Left kidney (tissue), 8 donors: ENCODE measurements at places on chromosomes 1 and 21.

- no peak for DNase-seq
These were observed 525.1 kb downstream of the LMO4 start for GRCh38 chr1:87853576-87854351.

DNA sequence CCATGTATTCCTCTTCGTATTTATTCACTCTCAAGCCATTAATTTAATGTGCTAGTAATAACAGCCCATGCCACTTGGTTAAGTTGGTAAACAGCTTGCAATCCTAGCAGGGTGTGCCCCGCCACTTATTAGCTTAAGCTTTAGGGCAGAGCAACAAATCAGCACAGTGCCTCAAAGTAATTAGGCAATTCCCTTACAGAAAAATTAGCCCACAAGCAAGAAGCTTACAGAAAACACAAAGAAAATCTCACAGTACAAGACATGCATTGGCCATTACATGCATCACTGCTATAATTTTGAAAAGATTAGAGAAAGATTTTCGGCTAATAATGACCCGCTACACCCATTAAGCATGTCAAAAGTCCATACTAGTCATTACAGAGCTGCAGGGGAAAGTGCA is 47.6 kb downstream of the TGFB2 start:
- no peak for DNase-seq

- DNase-seq, result no peak
These were observed 247.4 kb downstream of the CRB1 start for GRCh38 chr1:197515421-197515820.

DNA sequence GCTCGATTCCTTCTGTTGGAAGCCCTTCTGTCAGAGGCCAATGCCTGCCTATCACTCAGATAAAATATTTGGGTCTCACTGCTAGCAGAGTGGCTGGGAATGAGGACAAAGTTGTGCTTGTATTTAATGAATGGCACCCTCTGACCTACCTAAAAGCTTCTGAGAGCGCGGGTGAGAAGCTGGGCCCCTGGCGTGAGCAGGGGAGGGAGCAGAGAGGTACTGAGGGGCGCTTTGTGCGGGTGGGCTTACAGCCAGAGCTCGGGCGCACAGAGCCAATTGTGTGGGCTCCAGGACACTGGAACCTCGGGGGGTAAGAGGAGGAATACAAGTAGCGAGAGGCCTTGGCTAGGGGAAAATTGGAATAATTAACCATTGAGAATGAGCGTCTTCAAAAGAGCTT is 32.3 kb downstream of the PCAT6 start:
- DNase-seq, result no peak

GRCh38 chr1:39501666-39502065 is 10.2 kb downstream of the BMP8A start:
- no peak for DNase-seq

GRCh38 chr1:163730411-163730821 is 408.7 kb downstream of the NUF2 start:
- peak; percentile 46 for DNase-seq

GRCh38 chr1:117607471-117607870 is 1.6 kb downstream of the TENT5C start:
- DNase-seq, result no peak

- no peak for DNase-seq
These were observed 1.1 kb downstream of the SGIP1 start for GRCh38 chr1:66535061-66535460.

DNA sequence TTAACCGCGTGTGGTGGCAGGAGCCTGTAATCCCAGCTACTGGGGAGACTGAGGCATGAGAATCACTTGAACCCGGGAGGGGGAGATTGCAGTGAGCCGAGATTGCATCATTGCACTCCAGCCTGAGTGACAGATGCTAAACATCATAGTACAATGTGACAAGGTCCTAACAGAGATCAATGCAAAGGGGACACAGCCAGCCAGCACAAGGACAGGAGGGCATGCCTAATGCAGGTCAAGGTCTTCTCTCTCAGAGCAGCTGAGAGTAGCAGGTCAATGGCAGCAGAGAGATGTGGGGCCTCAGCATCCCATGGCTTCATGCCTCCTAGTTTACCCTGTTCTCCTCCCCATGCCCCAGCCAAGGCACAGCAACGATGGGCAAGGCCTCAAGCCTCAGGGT is 3.0 kb upstream of the SMIM11 start:
- no peak for DNase-seq

DNA sequence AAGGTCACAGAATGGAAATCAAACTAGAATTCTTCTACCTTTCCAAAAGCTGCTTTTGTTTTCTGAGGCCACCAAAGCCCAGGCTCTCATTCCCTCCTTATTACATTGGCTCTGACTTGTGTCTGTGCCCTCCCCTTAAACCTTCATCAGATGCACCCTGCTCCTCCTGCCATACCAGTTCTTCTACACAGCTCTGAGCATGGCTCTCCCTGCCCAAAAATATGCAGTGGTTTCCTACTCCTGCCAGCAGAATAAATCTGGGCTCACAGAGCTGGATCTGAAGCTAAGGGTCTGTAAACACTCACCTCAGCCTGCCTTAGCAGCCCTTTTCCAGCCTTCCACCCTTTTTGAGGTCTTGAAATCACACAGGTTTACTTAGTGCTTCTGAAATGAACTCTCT is 55.0 kb downstream of the TTC3 start:
- no peak for DNase-seq

DNA sequence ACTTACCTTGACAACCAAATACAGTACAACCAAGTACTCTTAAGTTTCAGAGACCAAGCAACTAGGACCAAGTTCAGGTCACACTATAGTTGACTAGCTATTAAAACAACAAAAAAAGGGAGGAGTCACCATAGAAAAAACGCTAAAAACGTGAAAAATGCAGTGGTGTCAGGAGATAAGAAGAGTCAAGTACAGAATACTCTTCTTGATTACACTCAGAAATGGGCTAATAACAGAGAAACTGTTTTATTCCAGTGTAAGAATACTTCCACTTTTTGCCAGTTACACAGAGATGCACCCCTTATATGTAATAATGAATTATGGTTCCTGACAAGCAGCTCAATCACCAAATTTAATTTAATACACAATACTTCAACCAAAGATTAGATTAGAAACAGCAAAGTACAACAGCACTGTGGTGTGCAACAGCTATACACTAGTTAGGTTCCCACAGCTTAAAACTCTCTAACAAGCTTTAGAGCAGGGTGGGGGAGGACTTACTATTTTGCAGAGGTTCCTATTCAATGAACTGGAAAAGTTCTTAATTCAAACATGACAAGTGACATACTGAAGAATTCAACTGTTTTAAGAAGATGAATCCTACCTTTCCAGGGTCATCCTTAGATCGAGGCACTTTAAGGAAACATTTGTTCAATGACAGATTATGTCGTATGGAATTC is 70.4 kb downstream of the FOXJ3 start:
- DNase-seq, result no peak

DNA sequence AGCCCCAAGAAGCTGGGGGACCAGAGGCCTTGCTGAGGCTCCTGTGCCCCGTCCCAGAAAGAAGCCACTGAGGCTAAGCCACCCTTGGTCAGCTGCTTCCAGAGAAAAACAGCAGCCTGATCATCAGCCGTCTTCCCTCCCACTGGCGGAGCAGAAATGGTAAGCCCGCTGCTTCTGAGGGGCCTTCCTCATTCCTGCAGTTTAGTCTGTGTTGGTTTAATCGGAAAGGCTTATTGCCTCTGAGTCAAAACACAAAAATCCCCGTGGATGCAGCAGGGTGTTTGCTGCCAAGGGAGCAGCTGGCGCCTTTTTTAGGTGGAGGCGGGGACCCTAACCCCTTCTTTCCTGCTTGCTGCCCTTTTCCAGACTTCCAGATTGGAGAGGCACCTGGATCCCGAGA is 33.9 kb downstream of the SPSB1 start:
- no peak for DNase-seq

DNA sequence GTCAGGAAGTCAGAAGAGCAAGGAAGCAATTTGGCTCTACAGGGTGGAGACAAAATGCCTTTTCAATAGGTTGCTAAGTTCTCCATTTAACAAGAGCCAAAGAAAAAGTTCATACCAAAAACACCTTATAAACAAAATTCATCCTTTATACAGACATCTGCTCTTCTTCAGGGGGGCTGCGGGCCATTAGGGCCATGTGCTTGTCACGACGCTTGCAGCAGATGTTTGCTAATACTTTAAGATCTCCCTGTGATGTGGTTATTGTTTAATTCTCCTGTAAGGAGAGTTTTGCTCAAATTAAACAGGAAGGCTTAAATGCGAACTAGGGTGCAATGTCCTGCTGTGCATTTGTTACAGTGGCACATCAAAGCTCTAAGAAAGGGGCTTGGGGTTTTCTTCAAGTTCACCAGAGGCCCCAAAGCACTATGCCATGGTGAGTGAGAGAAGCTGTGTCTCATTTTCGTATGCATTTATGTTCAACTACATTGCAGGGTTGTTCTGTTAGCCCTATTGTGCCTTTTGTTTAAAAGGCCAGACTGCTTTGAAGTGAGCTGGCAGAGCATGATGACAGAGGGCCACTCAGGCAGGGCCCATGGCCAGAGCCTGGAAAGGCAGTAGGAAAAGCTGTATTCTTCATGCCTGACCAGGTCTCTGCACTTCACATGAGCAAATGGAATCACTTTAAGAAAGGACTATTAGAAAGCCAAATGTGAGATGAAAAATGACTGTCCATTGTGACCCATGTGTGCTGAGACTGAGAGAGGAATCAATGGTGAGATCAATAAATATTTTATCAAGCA is 24.8 kb upstream of the NTPCR start:
- DNase-seq, result no peak

DNA sequence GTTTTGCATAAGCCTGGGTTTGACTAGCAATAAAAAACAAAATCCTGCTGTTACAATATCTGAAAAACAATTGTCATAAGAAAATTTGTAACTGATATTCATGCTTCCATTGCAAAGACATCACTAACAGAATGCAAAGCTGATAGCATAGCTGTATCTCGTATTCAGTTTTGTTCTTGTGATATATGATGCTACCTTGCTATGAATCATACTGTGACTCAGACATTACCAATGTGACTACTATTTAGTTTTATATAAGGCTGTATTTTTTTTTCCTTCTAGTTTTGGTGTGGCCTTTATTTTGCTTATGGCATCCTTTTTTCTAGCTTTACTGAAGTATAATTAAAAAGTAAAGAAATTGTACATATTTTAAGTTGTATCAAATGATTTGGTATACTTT is 1381.8 kb downstream of the MRPL39 start:
- DNase-seq, result no peak

GRCh38 chr1:229164348-229164747 is 106.6 kb upstream of the RAB4A start:
- no peak for DNase-seq

DNA sequence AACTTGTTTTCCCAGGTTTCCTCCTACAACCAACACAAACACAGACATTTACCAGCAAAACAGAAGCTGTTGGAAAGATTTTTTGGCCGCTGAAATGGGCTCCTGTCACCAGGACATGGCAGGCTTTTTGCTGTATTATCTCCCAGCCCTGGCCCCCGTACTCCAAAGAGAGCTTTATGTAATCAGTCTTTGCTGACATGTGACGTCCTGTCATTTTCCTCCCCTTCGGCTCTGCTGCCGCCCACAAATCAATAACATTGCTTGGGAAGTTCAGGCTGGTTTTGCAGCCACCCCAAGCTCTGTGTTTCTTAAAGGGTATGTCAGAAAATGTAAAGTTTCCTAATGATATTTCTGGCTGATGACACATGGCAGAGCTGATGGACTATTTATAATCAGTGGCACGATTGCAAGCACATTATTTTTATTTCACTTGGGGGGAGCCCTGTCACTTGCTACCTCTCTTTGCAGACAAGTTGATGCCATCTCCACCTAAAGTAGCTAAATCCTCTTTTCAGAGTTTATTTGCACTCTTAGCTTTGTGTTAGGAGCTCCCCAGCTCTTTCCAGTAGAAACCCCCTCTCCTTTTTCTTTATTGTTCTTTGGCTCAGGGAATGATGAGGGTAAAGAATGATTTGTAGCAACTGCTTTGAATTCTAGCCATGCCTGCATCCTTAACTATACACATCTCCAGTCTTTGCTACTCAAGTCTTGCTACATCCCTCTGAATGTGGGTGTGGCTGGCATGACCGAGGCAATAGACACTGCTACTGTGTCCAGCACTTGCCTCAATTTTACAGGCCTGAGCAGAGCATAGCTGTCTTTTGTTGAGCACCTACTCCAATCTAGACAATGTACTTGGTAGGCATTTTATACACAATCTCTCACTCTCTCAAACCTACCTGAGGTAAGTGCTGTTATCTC is 67.3 kb downstream of the ELAVL4 start:
- DNase-seq, result no peak

GRCh38 chr1:230230948-230231773 is 164.1 kb downstream of the GALNT2 start:
- no peak for DNase-seq

DNA sequence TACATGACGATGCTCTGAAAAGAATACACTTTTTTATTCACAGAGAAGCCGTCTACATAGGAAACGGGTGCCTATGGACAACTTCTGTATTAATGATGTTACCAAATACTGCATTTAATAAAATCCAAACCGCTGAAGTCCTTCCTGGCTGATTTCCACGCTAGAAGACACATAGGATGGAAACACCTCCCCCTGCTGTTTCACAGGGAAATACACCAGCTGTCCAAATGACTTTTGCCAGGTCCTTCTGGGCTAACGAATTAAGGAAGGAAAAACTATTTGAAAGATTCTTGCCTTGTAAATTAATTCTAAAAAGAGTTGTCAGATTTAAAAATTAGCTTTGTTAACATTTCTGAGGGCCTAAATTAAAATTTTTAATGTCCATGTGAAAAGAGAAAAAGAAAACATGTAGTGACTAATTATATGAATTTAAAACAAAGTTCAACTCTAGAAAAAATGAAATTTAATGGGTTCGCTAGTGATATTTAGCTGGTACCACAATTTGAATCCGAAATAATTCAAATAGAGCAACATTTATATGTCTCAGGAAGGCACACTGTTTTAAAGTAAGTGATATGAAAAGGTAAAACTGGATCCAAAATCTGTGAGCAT is 146.0 kb downstream of the RERE start:
- peak; percentile 59 for DNase-seq

GRCh38 chr21:44556879-44557278 is 1.7 kb downstream of the KRTAP10-3 start:
- DNase-seq, result no peak

DNA sequence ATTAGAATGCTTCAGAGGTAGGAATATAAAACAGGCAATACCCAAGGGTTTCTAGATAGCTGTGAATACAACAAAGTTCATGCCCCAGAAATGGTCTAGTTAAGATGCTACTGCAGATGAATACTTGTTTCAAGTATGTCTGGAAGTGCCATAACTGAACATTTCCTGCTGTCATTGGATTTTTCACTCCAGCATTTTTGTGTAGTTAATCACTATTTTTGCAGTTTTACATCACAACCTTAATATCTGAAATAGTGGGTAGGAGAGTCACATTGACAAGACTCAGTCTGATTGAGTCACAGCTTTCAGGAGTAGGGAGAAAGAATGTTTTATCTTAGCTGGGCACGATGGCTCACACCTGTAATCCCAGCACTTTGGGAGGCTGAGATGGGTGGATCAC is 126.4 kb upstream of the C1orf21 start:
- no peak for DNase-seq

GRCh38 chr1:12433323-12434053 is 184.5 kb downstream of the DHRS3 start:
- DNase-seq, result peak; percentile 86
